ENCODE measurements at places on chromosomes 6 and 20. TPM values are rescaled to one million over a fixed set of nuclear protein-coding genes. Genes with fewer than 3 reads are reported as not detected.

GRCh38 chr6:26157251-26158075 is 70.2 kb downstream of the HFE start:
- H3K27me3 ChIP-seq: no peaks in the 10 kb centered on the region
- H3K27ac ChIP-seq: peak overlapping the region; percentile 99
- peaks cover 49% of the 10 kb centered on the region for H3K4me1 ChIP-seq
- H3K4me3 ChIP-seq: peak overlapping the region; percentile 100
- H3K36me3 ChIP-seq: peaks cover 22% of the 10 kb centered on the region

- H3K4me1 ChIP-seq: no peaks in the 10 kb centered on the region
- H3K36me3 ChIP-seq: no peaks in the 10 kb centered on the region
- no peak overlapping the region for H3K27ac ChIP-seq
- no peak overlapping the region for H3K4me3 ChIP-seq
- peaks cover 20% of the 10 kb centered on the region for H3K27me3 ChIP-seq
- DNase-seq: no peak
These were observed 132.5 kb upstream of the PHACTR3 start for GRCh38 chr20:59471653-59472421.

C2 gene
- 2.2 TPM for total RNA-seq

GRCh38 chr6:87972279-87972678 is 75.4 kb upstream of the SPACA1 start:
- H3K27me3 ChIP-seq: peaks cover 15% of the 10 kb centered on the region
- H3K27ac ChIP-seq: no peak overlapping the region
- no peaks in the 10 kb centered on the region for H3K36me3 ChIP-seq
- no peaks in the 10 kb centered on the region for H3K4me1 ChIP-seq
- no peak for DNase-seq

- peaks cover 13% of the 10 kb centered on the region for H3K36me3 ChIP-seq
- H3K27ac ChIP-seq: no peak overlapping the region
- H3K4me1 ChIP-seq: no peaks in the 10 kb centered on the region
- DNase-seq: no peak
- H3K27me3 ChIP-seq: no peaks in the 10 kb centered on the region
These were observed 158.1 kb upstream of the AKAP12 start for GRCh38 chr6:151081656-151082055.

DNA sequence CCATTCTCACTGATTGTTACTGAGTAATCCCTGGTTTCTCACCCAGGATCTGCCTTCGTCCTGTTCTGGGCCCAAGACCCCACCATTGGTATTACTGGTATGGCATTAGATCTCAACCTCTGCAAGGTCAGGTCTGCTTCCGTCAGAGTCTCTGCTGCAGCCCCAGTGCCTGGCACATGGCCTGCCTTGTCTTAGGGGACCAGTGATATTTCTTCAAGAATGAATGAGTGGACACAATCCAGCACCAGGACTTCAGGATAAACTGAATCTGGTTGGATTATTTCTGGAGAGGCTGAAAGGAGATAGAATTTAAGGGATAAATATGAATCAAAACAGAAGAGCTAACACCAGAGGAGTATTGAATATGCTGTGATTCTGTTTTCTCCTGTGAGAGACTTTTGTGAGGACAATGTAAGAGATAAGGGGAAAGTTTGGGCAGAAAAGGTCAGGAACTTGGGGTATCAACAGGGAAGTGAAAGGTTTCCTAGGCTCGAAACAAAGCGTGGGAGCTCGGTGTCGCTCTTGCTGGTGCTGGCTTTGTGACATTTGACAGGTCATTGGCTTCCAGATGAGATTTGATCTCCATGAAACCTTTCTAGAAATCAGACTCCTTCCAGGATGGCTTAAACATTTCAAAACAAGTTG is 53.9 kb downstream of the OSTM1 start:
- H3K4me3 ChIP-seq: no peak overlapping the region
- peaks cover 3% of the 10 kb centered on the region for H3K27me3 ChIP-seq
- H3K4me1 ChIP-seq: no peaks in the 10 kb centered on the region
- no peak overlapping the region for H3K27ac ChIP-seq
- H3K36me3 ChIP-seq: peaks cover 3% of the 10 kb centered on the region
- no peak for DNase-seq

- peak within 1 kb of the TSS; percentile 77 for H3K4me3 ChIP-seq
- H3K27ac ChIP-seq: peak within 1 kb of the TSS; percentile 40
- no peaks in the 10 kb centered on the region for H3K36me3 ChIP-seq
These were observed at the start of gene TXNDC5 for GRCh38 chr6:7910654-7911344. TSS of gene TXNDC5 (minus strand) at chr6:7910788. CDS start at chr6:7910776, 12 bp downstream.

DNA sequence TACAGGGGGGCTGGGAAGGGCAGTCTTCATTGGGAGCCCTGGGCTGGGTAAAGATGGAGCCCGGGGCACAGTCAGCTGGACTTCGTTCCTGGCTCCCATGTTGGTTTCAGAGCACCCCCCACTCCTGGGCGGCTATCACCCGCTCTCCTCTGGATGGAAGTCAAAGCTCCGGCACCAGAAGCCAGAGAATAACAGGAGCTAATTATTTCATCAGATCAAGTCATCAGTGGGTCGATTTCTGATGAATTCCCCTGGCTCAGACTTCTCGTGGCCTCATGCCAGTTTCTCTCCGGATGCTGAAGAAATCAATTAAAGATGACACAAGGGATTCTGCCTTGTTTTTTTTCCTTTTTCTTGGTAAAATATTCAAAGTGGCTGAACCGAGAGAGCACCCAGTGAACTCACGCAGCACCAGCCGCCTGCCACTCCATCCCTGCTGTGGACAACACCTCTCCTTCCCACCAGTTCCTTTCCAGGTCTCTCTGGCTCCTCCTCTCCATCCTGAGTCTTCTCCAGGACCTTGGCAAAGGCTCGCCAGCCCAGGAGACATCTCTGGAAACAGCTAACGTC is 22.5 kb downstream of the SULF2 start:
- H3K4me3 ChIP-seq: no peak overlapping the region
- H3K4me1 ChIP-seq: peaks cover 2% of the 10 kb centered on the region
- peaks cover 10% of the 10 kb centered on the region for H3K27me3 ChIP-seq
- DNase-seq: no peak
- no peaks in the 10 kb centered on the region for H3K36me3 ChIP-seq

LGSN gene
- total RNA-seq: 0.40 TPM

GRCh38 chr6:254016-254415 is 38.3 kb upstream of the DUSP22 start:
- H3K27ac ChIP-seq: no peak overlapping the region
- H3K4me1 ChIP-seq: peaks cover 42% of the 10 kb centered on the region
- H3K4me3 ChIP-seq: no peak overlapping the region
- no peak for DNase-seq

BRPF3 gene
- total RNA-seq: 23.7 TPM

NHLRC1 gene
- total RNA-seq: 0.64 TPM

- no peak overlapping the region for H3K27ac ChIP-seq
- H3K4me1 ChIP-seq: no peaks in the 10 kb centered on the region
- no peak for DNase-seq
- no peaks in the 10 kb centered on the region for H3K27me3 ChIP-seq
- no peaks in the 10 kb centered on the region for H3K36me3 ChIP-seq
These were observed 161.3 kb upstream of the PHACTR1 start for GRCh38 chr6:12555267-12555666.

DNA sequence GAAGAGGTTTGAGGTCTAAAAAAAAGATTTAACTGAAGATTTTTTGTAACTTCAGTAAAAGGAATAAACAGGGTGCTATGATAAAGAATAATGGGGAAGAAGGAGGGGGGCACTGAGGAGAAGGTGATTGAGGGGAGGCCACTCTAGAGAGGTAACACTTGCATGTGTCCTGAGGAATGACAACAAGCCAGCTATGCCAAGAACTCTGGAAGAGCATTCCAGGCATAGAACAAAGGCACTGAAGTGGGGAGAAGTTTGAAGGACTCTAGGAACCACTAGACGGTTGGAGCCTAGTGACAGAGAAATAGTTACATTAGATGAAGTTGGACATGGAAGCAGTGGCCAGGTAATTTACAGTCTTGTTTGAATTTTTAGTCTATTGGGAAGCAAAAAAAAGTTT is 10.8 kb upstream of the SF3B5 start:
- no peak overlapping the region for H3K27ac ChIP-seq
- no peak for DNase-seq
- H3K36me3 ChIP-seq: no peaks in the 10 kb centered on the region
- H3K4me1 ChIP-seq: peaks cover 8% of the 10 kb centered on the region
- no peak overlapping the region for H3K4me3 ChIP-seq

DNA sequence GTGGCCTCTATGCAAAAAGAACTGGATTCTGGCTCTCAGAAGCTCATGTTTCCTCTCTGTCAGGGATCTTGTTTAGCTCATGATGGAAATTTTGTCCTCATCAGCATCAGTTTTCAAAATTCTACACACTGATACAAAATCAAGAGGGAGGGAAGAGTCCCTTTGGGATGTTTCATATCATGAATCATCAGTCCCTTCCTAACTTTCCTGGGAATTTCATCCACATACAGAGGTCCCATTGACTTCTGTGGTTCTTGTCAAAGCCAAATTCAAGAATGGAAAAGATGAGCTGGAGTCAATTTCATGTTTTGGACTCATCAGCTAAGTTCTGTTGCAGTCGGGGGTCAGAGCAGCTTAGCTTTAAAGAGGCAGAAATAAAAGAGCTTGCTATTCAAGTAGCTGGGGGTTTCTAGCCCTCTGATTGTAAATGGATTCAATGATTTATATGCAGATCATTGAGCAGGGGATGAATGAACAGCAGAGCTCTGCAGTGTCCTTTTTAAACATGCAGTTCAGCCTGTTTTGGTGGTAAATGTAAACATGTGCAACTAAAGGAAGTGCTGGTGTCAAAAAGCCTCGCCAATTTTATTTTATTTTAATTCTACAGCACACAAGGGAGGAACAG is 21.3 kb upstream of the TMEM14A start:
- H3K36me3 ChIP-seq: no peaks in the 10 kb centered on the region
- H3K27ac ChIP-seq: no peak overlapping the region
- peaks cover 30% of the 10 kb centered on the region for H3K27me3 ChIP-seq
- no peak overlapping the region for H3K4me3 ChIP-seq
- peaks cover 2% of the 10 kb centered on the region for H3K4me1 ChIP-seq
- DNase-seq: no peak

YWHAB gene
- 209 TPM for total RNA-seq

GRCh38 chr6:71373943-71374342 is 85.3 kb downstream of the OGFRL1 start:
- H3K4me1 ChIP-seq: no peaks in the 10 kb centered on the region
- peaks cover 28% of the 10 kb centered on the region for H3K27me3 ChIP-seq
- H3K36me3 ChIP-seq: no peaks in the 10 kb centered on the region
- no peak overlapping the region for H3K27ac ChIP-seq
- no peak for DNase-seq
- H3K4me3 ChIP-seq: no peak overlapping the region

FRK gene
- total RNA-seq: 0.03 TPM

EDEM2 gene
- 24.2 TPM for total RNA-seq

DNA sequence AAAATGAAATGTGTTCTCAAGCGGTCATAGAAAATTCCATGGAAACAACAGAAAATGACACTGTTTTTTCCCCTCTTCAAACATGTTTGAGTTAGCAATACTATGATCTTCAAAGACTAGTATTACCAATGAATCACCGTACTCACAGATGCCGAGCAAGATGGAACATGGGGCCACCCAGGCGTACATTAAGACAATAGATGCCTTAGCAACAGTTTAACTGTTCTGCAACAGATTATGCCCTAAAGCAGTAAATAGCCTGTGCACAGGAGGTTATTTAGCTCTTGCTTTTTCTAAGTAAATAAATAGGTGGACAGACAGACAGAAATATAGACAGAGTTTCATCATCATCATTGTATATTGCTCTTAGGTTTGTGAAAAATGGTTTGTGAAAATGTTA is 284.0 kb upstream of the DEFB112 start:
- no peak overlapping the region for H3K4me3 ChIP-seq
- H3K27me3 ChIP-seq: no peaks in the 10 kb centered on the region
- no peak overlapping the region for H3K27ac ChIP-seq
- DNase-seq: no peak
- H3K36me3 ChIP-seq: no peaks in the 10 kb centered on the region

- no peak overlapping the region for H3K4me3 ChIP-seq
- H3K27me3 ChIP-seq: peaks cover 2% of the 10 kb centered on the region
- peaks cover 3% of the 10 kb centered on the region for H3K4me1 ChIP-seq
- no peaks in the 10 kb centered on the region for H3K36me3 ChIP-seq
- no peak for DNase-seq
These were observed 54.3 kb downstream of the SNAI1 start for GRCh38 chr20:50037123-50037522.

KHDC1 gene
- total RNA-seq: 3.2 TPM

- no peaks in the 10 kb centered on the region for H3K4me1 ChIP-seq
- peaks cover 22% of the 10 kb centered on the region for H3K27me3 ChIP-seq
- H3K4me3 ChIP-seq: no peak overlapping the region
- H3K36me3 ChIP-seq: no peaks in the 10 kb centered on the region
- H3K27ac ChIP-seq: no peak overlapping the region
- no peak for DNase-seq
These were observed 12.8 kb upstream of the BPI start for GRCh38 chr20:38290829-38291814.

ANGPT4 gene
- not detected for total RNA-seq

DNA sequence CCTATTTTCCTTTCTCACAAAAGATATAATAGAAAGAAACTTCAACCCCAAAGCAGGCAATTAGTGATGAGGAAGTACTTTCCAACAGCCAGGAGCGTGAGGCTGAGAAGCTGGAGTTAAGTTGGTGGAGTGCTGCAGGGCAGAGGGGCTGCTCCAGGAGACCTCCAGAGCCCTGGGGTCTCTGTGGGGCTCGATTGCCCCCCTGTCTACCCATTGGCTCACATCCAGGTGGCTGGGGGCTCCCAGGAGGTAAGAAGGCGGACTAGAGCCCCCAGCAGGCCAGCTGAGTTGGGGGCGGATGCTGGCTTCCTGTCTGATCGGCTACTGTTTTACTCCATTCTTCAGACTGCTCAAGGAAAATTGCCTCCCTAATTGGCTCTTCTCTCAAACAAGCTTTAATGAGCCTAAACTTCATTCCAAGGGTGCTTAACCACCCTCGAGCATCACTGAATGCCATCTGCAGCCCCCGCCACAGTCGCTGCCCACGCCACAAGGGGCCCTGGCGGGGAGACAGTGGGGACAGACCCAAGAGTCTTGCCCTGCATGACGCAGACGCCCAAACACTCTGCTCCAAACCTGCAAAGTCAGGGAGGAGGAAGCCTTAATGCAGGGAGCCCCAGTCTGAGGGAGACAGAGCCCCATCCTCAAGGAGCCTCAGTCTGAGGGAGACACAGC is 78.6 kb downstream of the MDGA1 start:
- H3K36me3 ChIP-seq: no peaks in the 10 kb centered on the region
- peak overlapping the region; percentile 11 for H3K27ac ChIP-seq
- no peak overlapping the region for H3K4me3 ChIP-seq
- no peak for DNase-seq
- H3K27me3 ChIP-seq: peaks cover 3% of the 10 kb centered on the region

GRCh38 chr6:158787395-158787794 is 31.8 kb downstream of the EZR start:
- H3K4me1 ChIP-seq: peaks cover 42% of the 10 kb centered on the region
- peaks cover 27% of the 10 kb centered on the region for H3K36me3 ChIP-seq
- H3K4me3 ChIP-seq: no peak overlapping the region
- H3K27me3 ChIP-seq: no peaks in the 10 kb centered on the region

GRCh38 chr6:142241061-142241460 is 60.7 kb upstream of the ADGRG6 start:
- DNase-seq: no peak
- H3K36me3 ChIP-seq: no peaks in the 10 kb centered on the region
